ENCODE measurements at places on chromosomes 5 and 9. TPM values are rescaled to one million over a fixed set of nuclear protein-coding genes. Genes with fewer than 3 reads are reported as not detected.

The SYK gene
- total RNA-seq, result 0.41 TPM

The ALDOB gene
- not detected for total RNA-seq

The TMEM215 gene
- 3.0 TPM for total RNA-seq

- peak; percentile 34 for DNase-seq
- no peaks in the 10 kb centered on the region for H3K36me3 ChIP-seq
- no peaks in the 10 kb centered on the region for H3K27me3 ChIP-seq
- peaks cover 6% of the 10 kb centered on the region for H3K4me1 ChIP-seq
- no peak overlapping the region for H3K27ac ChIP-seq
Observed at GRCh38 chr5:93294996-93295395, 286.0 kb downstream of the NR2F1-AS1 start.

DNA sequence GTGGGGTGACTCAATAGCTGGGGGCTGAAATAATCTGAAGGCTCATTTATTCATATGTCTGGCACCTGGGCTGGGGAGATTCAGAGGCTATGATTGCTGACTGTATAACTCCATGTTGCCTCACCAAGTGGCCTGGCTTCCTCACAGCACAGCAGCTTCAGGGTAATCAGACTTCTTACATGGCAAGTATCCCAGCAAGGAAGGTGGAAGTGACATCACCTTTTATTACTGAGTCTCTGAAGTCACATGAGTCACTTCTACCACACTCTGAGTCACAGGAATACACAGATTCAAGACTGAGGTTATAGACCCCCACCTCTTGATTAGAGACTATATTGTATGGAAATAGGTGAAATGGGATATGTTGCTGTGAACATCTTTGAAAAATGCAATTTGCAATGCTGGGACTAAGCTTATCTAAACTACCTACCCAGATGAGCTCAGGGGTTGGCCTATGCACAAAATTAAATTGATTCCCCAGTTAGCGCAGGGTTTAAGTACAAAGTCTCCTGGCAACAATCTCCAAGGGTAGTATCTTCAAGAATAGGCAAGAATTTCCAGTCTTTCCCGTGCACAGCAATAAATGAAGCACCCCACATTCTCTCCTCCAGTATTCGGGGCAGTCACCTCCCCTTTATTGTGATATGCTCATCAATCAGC is 553.1 kb downstream of the LRRC70 start:
- no peaks in the 10 kb centered on the region for H3K36me3 ChIP-seq
- peaks cover 20% of the 10 kb centered on the region for H3K4me1 ChIP-seq
- peak overlapping the region; percentile 50 for H3K27ac ChIP-seq
- peak; percentile 91 for DNase-seq
- H3K4me3 ChIP-seq, result no peak overlapping the region

Data from astrocyte (in vitro differentiated cells and primary cell).